ENCODE measurements at places on chromosomes 6 and 20.

- no peak for DNase-seq
Measured at GRCh38 chr20:63886054-63886419, 8.9 kb upstream of the DNAJC5 start.

GRCh38 chr6:168413856-168414255 is 27.1 kb upstream of the SMOC2 start:
- no peak for DNase-seq

DNA sequence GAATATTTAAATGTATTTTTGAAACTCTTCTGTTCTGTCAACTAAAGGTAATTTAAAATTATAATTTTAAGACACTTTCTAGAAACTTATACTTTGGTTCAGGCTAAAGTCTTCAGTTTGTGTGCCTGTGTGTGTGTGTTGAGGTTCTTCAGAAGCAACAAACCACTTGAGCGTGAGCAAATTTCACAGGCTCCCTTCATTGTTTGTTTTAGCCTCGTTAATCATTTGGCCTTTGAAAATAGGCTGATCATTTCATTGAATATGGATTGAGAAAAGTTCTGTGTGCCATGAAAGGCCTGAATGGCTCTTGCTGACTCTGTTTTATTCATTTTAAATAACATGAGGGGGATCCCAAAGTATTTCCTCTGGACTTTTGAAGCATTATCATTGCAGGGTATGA is 420.1 kb downstream of the CDKAL1 start:
- DNase-seq: no peak

GRCh38 chr6:118485601-118486550 is 62.2 kb upstream of the PLN start:
- no peak for DNase-seq

- no peak for DNase-seq
Measured at GRCh38 chr20:44621325-44621724, 30.2 kb downstream of the ADA start.

DNA sequence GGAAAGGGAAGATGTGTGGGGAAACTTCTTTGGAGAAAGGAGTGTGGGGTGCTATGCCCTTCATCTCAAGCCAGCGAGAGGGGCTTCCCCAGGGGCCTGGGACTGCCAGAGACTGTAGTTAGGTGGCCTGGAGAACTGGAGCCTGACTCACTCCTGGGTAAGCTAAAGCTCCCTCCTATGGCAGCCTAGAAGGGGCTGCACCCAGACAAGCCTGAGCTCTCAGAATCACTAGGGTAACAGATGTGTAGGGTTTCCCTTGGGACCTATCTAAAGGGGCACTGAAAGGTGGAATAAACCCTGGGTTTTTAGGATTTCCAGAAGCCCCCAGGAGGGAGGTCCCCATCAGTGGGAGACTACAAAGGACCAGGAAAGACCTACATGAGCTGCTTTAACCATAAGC is 1.6 kb upstream of the ARMC2 start:
- DNase-seq: no peak

DNA sequence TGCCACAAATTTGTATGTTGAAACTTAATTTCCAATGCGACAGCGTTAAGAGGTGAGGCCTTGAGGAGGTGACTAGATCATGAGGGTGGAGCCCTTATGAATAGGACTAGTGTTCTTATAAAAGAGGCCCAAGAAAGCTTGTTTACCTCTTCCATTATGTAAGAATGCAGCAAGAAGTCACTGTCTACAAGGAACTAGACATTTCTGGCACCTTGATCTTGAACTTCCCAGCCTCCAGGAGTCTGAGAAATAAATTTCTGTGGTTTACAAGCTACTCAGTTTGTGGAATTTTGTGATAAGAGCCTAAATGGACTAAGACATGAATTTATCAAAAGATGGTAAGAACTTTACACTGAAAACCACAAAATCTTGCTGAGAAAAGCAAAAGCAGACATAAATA is 173.6 kb upstream of the SGK1 start:
- no peak for DNase-seq

GRCh38 chr20:47586649-47587294 is 85.1 kb downstream of the NCOA3 start:
- no peak for DNase-seq

DNA sequence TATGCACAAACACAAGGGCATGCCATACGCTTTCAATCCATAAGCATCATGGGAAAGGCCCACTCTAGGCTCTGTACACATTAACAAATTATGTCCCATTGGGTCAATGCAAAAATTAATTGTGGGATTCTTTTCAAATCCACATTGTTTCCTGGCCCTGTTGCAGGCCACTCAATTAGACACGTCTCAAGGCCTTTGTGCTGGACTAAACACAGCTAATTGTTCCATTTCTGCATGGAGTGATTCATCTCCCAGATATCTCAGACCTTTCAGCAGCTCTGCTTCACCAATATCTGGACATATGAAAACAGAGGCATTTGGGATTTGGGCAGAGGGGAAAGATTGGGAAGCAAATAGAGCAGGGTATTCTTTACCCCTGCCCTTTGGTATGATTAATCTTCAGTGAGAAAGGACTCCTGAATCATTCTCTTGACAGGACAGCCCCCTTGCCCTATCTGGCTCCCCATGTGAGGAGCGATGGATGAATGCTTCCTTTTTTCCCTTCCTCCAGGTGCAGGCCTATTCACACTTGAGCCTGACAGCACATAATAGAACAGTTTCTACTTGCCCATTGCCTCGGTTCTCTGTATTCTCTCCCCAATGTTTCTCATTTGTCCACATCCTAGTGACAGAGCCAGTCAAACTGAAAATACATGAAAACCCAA is 547.6 kb downstream of the HAO1 start:
- no peak for DNase-seq

GRCh38 chr6:170270984-170271593 is 19.8 kb downstream of the DLL1 start:
- no peak for DNase-seq

- no peak for DNase-seq
Measured at GRCh38 chr20:12358655-12359009, 440.9 kb downstream of the BTBD3 start.

- no peak for DNase-seq
Measured at GRCh38 chr6:89237158-89237557, 20.0 kb upstream of the GABRR1 start.

GRCh38 chr6:80457439-80457933 is 351.0 kb downstream of the BCKDHB start:
- no peak for DNase-seq

DNA sequence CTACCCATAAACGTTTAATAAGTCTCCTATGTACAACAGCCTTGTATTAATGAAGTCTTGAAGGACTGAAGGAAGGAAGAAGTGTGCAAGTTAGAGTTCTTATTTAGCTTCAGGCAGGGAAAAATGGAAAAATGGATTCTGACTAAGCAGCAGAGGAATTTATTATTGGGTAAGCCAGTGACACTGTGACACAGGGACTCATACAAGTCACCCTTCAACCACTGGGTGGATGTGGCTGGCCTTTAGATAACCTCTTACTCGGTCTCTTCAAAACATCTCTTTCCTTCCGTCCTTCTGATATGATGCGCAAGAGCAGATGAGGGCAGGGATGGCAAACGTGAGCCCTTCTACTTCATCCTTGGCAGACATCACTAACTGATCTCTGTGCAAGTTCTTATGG is 145.6 kb downstream of the DHX35 start:
- DNase-seq: no peak

DNA sequence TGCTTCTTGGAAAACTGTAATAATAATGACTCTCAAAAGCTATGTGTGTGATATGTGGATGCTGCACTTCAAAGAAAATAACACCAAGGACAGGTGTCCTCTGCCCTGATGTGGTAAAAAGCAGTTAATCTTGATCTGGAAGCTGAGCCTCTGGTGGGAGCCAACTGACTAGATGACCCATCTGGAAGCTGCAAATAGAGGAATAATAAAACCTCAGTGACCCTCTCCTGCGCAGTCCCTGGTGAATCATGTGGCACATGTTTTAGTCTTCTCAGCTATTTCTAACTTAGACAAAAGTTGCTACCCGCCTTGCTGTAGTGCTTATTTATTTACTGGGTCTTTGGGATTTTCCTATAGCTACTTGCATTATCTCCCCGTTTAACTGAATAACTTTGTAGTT is 47.3 kb downstream of the TP53INP2 start:
- no peak for DNase-seq

GRCh38 chr6:26195924-26196845 is 109.0 kb downstream of the HFE start:
- DNase-seq: no peak

- no peak for DNase-seq
Measured at GRCh38 chr6:30682143-30683117, 4.0 kb downstream of the PPP1R18 start.

- no peak for DNase-seq
Measured at GRCh38 chr20:5128886-5129285, 2.1 kb downstream of the CDS2 start.

GRCh38 chr6:33052627-33053026 is 20.8 kb downstream of the HLA-DPA1 start:
- no peak for DNase-seq

- no peak for DNase-seq
Measured at GRCh38 chr6:70549327-70549726, 17.4 kb upstream of the SDHAF4 start.

DNA sequence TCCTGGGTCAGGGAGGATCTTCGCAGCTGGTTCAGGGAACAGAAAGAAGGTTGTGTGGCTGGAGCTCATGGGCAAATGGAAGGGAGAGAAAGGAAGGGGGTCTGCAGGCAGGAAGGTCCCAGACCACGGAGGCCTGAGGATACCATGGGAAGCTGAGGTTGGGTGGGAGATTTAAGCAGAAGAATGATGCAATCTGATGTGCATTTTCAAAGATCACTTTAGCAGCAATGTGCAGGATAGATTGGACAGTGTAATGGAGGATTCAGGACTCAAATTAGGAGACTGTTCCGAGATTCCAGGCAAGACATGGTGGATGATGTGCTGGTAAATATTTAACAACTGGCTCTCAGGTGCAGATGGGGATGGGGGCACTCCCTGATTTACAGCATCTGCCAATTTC is 5.8 kb upstream of the RRBP1 start:
- no peak for DNase-seq

- no peak for DNase-seq
Measured at GRCh38 chr6:113529196-113529595, 327.9 kb upstream of the MARCKS start.

DNA sequence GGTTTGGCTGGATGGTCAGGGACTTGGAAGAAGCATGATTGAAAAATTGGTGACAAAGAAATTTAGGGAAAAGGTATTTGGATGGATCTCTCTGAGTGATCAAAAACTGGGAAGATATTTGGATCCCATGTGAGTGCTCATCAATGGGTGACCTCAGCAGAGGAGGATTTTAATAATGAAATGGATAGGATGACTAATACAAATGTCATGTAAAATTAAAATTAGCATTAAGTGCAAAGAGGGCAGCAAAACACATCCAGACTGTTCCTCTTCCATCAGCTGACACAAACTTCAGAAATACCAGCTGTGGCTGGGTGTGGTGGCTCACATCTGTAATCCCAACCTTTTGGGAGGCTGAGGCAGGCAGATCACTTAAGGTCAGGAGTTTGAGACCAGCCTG is 151.7 kb downstream of the THBS2 start:
- no peak for DNase-seq

- no peak for DNase-seq
Measured at GRCh38 chr20:62652041-62652893, 10.0 kb downstream of the SLCO4A1 start.

GRCh38 chr6:125983246-125983945 is 2.9 kb upstream of the TRMT11 start:
- no peak for DNase-seq

DNA sequence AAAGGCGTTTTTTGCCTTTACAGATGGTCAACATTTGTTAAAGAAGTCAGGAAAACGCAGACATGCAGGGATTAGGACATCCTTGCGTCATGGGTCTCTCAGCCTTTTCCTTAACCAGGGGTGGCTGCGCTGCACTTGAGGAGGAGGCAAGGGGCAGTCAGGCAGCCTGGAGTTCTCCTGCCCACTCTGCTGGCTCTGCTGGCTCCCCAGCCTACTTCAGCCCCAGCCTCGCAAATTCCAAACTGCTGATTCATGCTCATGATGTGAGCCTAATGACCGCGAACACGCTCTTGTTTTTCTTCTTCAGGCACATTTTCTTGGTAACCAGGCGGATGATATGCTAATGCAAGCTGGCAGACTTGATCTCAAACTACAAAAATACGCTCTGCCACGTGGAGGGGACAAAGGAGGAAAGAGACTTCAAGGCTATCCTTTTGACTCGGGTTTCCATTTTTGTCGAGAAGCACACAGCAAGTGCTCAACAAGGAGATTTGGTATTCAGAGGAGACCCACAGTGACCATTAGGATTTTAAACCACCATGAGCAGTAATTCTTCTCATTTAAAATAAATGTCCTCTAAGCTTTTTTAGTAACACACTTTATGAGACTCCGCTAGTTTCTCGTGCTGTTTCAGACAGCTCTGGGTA is 290.3 kb upstream of the STXBP5 start:
- no peak for DNase-seq

- DNase-seq: no peak
Measured at GRCh38 chr20:48002517-48002970, 217.3 kb upstream of the SULF2 start.

GRCh38 chr6:128199461-128199860 is 298.6 kb upstream of the THEMIS start:
- no peak for DNase-seq

Measured in DMS79 (cell line).